ENCODE measurements at places on chromosomes 4 and X.

DNA sequence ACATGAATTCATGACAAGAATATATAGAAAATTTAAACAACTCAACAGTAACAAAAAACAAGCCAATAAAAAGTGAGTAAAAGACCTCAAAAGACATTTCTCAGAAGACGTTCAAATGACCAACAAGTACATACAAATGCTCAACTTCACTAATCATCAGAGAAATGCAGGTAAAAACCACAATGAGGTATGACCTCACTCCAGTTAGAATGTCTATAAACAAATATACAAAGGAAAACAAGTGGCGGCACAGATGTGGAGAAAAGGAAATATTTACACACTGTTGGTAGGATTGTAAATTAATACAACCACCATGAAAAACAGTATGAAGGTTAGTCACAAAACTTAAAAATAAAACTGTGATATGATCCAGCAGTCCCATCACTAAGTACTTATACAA lies 1033.1 kb downstream of the RAPGEF2 start:
- DNase-seq = no peak

DNA sequence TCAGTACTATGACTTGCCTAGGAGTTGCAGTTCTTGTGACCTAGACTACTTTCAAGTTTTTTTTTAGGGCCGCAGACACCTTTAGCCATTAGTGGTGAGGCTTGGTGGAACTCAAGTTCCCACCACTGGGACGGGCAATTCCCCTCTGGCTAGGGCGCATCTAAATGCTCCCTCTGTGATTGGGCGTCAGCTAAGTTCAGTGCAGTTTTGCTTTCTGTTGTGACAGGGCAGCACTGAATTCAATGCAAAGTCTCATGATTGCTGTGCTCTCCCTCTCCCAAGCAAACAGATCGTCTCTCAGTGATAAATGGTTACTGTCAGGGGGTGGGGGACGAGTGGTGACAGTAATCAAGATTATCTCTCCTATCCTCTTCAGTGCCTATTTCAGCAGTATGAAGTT lies 52.7 kb upstream of the FRMPD3 start:
- DNase-seq = no peak

GRCh38 chrX:136975684-136976470 lies 57.9 kb downstream of the GPR101 start:
- DNase-seq = no peak

DNA sequence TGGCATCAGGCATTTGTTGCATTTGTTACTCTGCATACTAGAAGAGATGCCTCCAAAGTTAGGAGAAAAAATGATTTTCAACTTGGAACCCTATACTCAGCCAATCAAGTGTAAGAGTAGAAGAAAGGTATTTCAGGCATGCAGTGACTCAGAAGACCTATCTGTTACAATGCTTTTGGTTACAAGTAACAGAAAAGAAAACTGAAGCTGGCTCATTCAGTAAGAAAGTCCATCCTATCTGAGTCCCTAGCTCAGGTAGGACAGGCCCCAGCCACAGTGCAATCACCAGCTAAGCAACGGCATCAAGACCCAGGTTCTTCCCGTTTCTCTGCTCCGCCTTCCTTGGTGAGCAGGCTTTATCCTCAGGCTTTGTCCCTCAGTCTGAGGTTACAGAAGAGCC lies 23.3 kb downstream of the MECP2 start:
- DNase-seq = no peak

GRCh38 chr4:54660591-54660990 lies 2.8 kb downstream of the KIT start:
- no peak for DNase-seq

DNA sequence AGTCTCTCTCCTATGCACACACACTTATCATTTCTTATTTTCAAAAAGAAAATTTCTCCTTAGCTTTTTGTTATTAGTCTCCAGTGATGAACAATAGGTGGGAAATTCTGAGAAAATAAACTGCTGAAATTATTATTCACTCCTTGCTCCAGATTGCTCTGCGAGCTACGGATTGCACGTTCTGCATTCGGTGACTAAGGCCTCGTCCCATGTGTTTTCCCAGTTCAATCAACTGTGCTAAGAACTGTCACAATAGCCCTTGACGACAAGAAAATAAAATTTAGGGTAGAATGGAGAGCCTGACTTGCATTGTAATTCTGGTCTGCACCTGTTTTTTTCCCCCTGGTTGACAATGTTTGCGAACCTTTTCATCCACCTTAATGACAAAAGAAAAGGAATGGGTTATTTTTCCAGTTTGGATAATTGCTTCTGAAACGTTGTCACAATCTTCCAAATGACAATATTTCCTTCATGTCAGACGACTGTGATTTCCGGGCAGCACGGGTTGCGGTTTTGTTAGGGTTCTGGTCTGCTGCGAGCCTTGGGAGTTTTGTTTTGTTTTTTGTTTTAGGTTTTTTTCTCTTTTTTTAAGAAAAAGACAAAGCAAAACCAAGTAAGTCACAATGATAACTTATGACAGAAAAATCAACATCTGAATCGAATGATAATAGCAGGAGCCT lies 124.5 kb upstream of the NOCT start:
- DNase-seq = no peak

DNA sequence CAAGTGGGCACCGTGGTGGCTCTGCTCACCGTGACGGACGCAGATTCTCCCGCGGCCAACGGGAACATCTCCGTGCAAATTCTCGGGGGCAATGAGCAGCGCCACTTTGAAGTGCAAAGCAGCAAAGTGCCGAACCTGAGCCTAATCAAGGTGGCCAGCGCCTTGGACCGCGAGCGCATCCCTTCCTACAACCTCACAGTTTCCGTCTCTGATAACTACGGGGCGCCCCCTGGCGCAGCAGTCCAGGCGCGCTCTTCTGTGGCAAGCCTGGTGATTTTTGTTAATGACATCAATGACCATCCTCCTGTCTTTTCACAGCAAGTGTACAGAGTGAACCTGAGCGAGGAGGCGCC lies 2.7 kb downstream of the FAT4 start:
- no peak for DNase-seq

- no peak for DNase-seq
Observed at GRCh38 chr4:127261476-127261875, 371.3 kb upstream of the INTU start.

DNA sequence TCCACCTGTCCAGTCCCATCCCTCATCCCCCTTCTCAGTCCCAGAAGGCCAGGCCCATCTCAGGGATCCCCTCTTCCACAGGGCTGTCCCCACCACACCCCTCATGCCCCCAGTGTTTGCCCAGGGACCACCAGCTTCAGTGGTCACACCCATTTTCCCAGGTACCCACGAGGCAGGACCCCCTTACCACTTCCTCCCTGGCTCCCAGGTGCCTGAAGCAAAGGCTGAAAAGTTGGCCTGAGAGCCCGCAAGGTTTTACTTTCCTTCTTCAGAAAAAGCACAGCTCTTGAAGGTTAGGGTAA lies 7.8 kb downstream of the TMEM271 start:
- DNase-seq = no peak

DNA sequence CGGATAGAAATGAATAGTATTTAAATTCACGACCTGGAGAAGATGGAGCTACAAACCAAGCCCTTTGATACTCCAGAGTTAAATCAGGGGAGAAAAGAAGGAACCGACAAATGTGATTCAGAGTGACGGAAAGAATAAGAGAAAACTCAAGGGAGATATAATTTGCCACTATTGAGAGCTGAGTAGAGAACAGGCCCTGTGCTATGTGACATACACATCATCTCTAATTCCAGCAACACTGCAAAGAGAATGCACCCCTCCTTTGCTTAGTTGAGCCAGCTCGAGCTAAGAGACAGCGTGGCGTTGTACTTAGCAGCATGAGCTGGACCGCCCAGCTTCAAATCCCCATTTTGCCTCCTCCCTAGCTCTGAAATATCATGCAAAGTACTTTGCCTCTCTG lies 266.4 kb upstream of the TENM3 start:
- DNase-seq = no peak

DNA sequence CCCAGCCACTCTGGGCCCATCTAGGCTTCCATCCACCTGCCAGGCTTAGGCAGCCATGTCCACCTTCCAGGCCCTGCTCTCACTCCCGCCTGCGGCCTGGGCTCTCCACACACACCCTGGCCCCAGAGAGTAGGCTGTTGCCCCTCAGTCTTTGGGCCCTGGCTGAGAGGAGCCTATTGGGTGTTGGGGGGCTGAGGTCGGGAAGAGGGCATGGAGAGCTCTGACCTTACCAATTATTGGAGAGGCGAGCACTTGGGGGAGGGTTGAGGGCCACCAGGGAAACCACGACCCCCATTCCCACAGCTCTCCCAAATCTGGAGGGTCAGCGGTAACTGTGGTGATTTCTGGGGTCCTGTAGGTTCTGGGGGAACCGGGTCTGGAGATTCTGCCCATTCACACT lies 38.2 kb downstream of the HTRA3 start:
- DNase-seq = no peak

- no peak for DNase-seq
Observed at GRCh38 chrX:95325185-95325584, 1359.5 kb upstream of the DIAPH2 start.

DNA sequence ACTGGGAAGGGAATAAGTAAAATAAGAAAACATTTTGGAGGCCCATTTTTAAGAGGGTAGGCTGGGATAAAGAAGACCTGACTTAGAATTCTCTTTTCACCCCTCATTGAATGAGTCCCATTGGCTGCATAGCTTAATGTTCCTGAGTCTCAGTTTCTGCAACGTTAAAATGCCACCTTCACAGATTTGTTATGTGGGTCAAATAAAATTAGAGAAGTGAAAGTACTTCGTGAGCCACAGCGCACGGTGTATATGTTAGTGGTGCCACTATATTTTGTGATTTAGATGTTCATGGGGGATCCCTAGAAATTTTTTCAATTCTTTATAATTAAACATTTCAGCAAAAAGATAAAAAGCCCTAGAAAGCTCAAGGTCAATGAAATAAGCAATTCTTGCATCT lies 109.2 kb upstream of the HS3ST1 start:
- no peak for DNase-seq

DNA sequence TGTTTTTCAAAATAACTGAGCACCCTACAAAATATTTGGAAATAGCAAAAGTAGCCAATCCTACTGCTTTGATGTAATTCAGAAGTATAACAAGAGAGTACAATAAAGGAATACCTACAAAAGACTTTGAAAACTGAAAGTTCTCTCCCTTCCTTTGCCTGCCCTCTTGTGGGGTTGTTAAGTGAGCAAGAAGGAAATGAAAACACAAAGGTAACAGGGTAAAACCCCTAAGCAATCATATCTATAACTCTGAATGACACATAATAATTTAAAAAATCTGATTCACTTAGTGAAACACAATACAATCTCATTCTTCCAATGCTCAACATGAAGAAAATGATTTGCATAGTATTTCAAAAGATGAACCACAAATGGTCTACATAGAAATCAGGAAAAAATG lies 98.2 kb downstream of the FRYL start:
- DNase-seq = peak; percentile 69

DNA sequence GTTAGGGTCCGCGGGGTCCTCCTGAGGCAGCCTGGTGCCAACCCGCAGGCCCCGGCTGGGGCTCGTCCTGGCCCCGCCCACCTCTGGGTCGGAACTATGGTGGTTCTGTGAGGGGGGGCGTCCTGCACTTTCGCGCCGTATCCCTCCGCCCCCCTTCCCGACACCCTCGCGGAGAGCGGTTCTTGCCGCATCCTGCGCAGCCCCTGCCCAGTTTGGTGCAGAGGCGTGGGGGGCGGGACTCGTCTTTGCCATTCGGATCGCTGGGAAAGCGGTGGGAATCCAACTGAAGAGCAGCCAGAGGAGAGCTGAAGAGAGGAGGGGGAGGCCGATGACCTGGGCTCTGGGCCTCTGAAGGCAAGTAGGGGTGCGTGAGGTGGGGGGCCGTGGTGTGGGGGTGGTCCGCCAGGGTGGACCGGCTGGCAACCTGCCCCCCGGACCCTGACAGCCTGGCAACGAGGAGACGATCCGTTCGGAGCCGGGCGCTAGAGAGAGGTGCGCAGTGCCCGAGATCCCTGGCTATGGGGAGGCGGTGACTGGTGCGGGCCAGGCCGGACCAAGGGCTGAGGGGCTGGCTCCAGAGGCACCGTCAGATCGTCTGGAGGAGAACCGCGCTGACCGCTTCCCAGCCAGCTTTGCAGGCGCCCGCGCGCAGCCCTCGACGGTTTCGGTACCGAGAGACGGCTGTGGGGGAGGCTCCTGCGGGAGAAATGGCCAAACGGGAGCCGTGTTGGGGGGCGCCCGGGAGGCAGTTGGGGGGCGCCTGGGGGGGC lies at the start of gene GPRASP1:
GPRASP1 (plus strand) TSS at position 242 of the 770 bp plus-strand sequence. CDS start 2,431 bp downstream, outside the sequence.
- no peak for DNase-seq

GRCh38 chr4:23978002-23978401 lies 88.2 kb upstream of the PPARGC1A start:
- no peak for DNase-seq

DNA sequence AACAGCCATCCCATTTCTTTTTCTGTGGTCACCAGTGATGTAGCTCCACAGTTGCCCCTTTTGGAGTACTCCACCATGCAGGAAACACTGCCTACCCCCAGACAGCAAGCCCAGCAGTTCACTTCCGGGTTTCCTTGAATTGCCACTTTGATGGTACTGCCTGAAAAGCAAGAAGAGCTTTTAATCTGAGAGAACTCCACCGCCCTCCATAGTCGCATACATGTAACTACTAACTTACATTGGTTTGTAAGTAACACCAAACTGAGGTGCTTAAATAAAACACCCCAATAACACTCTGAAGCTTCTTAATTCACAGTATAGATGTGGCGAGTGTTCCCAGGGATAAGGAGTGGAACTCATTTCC lies 53.6 kb upstream of the HPSE start:
- no peak for DNase-seq

DNA sequence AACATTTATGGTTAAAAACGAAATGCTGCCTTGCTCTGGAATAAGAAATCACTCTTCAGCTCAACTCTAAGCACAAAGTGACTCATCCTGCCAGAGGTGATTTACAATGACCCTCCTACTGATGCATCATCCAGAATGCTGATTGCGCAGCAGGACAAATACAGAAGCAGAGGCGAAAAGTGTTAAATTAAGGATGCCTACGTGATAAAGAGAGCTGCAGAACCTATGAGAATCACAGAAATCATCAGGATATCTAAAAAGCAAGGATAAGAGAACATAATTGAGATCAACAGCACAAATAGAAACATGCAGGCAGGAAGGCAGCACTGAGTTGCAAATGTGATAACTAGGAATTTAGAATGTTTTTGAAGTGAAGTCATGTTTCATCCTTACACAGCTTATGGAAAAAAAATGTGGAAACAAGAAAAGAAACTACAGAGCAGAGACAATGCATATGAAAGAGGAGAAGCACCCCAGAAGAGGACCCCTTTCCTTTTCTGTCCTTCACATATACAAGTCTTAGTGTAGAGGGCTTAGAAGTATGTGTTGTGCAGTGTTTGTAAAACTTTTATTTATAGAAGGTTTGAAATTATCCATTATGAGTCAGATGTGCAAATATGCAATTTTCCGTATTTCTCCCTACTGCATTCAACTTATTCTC lies 188.4 kb downstream of the SLC7A11 start:
- DNase-seq = no peak

DNA sequence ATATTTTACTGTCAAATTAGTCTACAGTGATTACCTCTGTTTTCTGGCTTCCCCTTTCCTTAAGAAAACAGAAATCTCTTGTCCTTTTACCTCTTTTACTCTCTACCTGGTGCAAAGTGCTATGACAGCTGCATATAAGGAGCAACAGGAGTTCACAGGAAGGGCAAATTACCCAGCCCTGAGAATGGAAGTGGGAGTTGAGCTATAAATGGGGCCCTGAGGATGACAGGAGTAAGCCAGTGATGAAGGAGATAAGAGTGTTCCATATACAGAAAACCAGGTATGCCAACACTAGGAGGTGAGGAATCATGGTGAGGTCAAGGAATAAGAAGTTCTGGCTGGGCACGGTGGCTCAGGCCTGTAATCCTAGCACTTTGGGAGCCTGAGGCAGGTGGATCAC lies 4.5 kb upstream of the HSD17B13 start:
- no peak for DNase-seq

- no peak for DNase-seq
Observed at GRCh38 chr4:10703766-10704429, 19.3 kb upstream of the CLNK start.

- no peak for DNase-seq
Observed at GRCh38 chrX:151701071-151701470, 5.8 kb downstream of the PRRG3 start.

Data from hematopoietic multipotent progenitor cell treated with erythropoietin and hydrocortisone succinate and interleukin-3 and kit ligand, for 15 days (in vitro differentiated cells).